ENCODE measurements at places on chromosomes 3 and 15.

DNA sequence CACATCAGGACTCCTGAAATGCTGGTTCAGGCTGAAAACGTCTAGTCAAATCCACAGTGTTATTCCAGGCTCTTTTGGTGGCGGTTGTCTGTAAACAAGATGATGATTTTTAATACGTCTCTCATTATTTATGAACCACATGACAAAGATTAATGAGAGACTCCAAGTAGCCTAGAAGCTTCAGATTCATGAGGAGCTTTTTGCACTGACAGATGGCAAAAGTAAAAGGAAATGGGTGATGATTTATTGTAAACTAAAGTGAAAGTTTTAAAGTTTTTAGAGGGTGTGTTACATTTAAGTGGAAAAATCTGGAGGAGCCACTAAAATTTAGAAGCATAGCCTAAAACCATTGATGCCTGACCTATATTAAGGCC lies 77.0 kb downstream of the BBX start:
- no peak for DNase-seq

GRCh38 chr3:110323349-110323748 lies 748.3 kb upstream of the NECTIN3 start:
- DNase-seq = no peak

GRCh38 chr3:174310475-174310983 lies 548.6 kb upstream of the NAALADL2 start:
- no peak for DNase-seq

GRCh38 chr3:125512135-125512920 lies 7.7 kb downstream of the SNX4 start:
- no peak for DNase-seq

DNA sequence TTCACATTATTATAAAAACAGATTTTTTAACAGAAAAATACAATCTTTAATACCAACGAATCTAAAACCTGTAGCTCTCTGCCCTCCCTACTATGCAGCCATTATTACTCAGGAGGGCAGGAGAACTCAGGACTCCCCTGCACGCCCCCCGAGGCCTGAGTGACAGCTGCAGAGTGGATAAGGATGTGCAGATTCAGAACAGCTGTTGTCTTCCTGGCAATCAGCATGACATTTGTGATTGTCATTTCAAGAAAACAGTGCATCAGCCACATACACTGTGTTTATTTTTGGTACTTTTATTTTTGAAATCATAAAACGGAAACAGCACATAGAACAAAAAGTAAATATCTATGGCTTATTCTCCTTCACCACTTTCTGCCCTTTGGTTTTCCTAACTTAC lies 450.8 kb downstream of the OCA2 start:
- DNase-seq = no peak

DNA sequence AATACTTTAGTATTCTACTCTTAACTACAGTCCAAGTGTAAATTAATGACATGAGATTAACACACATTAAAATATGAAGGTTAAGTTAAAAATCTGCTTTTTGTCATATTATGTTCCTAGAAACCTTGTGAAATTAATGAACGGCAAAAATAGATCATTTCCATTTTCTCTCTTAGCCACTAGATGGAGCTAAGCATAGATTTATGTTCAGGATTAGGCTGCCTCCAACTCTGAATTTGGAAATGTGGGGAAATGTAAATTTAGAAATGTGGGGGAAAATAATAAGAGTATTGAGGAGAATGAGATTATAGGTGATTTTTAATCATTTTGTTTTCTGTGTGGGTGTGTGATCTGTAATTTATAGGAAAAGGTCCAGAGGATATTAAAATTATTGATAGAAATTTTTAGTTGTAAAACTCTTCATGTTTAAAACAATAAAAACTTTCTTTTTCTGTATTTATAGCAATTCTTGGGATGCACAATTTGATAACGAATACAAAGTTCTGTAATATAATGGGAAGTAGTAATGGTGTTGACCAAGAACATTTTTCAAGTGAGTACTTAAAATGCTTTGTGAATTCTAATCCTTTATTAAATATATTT lies 59.2 kb downstream of the TMOD3 start:
- no peak for DNase-seq

GRCh38 chr3:66577426-66578203 lies 76.8 kb upstream of the LRIG1 start:
- DNase-seq = no peak

DNA sequence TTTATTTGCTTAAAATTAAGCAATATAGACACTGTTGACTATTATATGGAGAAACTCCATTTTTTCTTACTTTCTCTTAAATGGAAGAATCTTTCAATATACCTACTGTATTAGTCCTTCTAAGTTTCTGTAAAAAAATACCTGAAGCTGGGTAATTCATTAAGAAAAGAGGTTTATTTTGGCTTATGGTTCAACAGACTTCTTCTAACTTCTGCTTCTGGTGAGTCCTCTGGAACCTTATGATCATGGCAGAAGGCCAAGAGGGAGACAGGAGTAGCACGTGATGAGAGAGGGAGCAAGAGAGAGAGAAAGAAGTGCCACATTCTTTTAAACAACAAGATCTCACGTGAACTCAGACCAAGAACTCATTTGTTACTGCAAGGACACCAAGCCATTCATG lies 573.3 kb downstream of the MCTP2 start:
- no peak for DNase-seq

- no peak for DNase-seq
Measured at GRCh38 chr3:125087768-125088391, 32.1 kb upstream of the HEG1 start.

DNA sequence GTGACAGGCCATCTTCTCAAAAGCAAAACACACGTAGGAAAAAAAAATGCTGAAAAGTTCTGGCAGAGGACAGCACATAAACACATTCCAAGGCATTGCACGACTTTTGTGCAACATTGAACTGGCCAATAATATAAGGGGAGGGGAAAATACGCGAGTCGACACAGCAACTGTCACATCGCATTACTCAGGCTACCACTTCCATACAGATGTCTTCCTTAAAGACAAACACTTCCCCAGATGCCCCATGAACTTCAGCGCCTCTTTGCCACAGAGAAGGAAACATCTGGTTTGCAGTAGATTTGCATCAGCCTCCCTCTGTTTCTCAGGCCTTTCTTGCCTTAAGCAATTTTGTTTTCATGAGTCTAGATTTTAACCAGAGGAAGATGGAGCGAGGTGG lies 144.4 kb upstream of the IGF1R start:
- DNase-seq = no peak

- no peak for DNase-seq
Measured at GRCh38 chr3:12719541-12719940, 39.5 kb downstream of the TMEM40 start.

All from stimulated activated CD8-positive, alpha-beta memory T cell treated with anti-CD3 and anti-CD28 coated beads, Interleukin-7, amount 100 ng/mL, for 1 hour (primary cell).